Activated naive CD4-positive, alpha-beta T cell treated with anti-CD3 and anti-CD28 coated beads, Interleukin-2, amount 50 U/mL, for 16 hours (primary cell): ENCODE measurements at places on chromosomes 3 and 15.

DNA sequence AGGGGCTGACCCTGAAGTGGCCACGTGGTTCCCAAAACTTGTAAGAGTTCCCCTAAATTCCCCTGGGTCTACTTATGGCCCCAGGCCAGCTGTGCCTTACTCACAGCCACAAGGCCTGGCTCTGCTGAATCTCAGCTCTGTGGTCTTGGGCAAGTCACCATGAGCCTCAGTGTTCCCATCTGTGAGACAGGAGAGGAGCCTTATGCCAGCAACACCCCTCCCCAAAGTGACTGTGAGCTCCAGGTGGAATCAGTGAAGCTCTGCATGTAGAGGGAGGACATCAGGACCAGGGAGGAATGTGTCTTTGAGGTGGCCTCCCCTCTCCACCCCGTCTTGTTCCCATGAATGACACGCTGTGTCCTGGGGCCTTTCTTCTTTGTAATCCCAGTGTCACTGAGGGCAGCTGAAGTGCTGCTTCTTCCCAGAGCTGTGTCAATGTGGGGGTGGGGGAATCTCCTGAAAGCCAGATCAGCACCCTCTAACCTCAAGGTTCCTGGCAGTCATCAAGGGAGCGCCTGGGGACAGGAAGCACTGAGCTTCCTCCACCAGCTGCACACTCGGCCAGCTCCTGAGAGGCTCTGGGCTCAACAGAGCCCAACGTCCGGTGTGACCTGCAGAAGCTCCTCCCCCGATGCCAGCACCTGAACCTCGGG is 258.9 kb downstream of the UACA start:
- no peak for DNase-seq

DNA sequence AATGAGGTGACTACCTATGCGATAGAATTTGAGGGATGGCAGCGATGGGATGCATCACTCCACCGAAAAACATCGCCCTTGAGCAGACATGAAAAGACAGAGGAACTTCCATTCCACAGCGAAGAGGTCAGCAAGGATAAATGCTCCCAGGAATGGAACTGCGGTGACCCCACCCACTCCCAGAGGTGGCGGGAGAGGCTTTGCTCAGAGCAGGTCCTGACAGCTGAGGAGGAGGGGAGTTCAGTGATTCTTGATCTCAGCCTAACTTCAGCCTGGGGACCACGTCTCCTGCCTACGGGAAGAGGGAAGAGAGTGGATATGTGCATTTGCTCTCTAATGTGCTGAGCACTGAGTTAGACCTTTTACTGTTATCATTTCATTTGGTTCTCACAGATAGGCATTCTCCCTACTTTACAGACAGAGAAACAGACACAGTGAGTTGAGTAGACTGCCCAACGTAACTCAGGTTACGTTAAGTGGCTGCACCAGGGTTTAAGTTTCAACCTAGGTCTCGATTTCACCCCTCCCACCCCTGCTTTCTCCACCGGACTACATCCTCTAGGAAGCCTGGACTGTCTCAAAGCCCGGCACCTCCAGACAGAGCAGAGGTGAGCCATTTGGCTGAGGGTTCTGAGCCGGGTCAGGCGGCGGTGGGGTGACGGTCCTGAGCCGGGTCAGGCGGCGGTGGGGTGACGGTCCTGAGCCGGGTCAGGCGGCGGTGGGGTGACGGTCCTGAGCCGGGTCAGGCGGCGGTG is 170.0 kb downstream of the RAB11A start:
- DNase-seq: no peak

DNA sequence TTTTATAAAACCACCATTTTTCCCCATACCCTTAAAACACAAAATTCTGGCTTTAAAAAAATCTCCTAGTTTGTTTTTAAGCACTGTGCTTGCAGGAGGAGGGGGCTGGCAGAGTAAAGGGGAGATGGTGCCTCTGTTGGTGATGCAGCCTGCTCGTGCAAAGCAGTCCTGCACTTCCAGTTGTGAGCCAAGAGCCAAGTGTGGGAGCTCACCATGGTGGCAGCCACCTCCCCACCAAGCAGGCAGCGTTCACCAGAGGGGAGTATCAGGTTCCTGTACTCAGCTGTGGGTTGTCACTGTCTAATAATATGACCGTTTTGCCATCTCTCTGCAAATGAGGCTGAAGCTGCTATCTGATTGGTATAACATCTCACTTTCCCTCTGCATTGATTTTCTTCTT is 164.8 kb downstream of the SYNPR start:
- DNase-seq: no peak

GRCh38 chr15:65532738-65533051 is 2.4 kb downstream of the HACD3 start:
- DNase-seq: no peak

GRCh38 chr3:197430934-197431333 is 124.8 kb downstream of the BDH1 start:
- DNase-seq: no peak

- DNase-seq: no peak
These were observed 175.8 kb downstream of the EPHB1 start for GRCh38 chr3:134970895-134971294.

DNA sequence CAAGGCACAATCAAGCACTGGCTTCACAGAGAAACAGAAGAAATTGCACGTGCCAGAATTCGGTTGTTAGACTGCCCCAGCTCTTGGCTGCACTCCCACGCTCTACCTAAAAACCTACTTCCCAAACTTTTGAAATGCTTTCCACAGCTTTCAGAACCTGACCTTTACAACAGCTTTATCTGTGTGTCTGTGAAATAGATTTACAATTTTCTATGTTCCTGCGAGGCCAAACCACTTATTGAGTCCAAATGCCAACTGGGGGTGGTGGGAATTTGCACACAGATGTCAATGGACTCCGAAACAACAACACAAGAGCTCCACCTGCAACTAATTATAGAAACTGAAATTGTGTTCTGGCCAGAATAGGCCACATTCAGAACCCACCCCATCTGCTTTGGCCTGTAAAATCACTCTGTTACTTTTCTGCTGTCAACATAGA is 44.6 kb downstream of the ERC2 start:
- no peak for DNase-seq

- DNase-seq: no peak
These were observed 52.9 kb upstream of the ACKR4 start for GRCh38 chr3:132544130-132544529.

DNA sequence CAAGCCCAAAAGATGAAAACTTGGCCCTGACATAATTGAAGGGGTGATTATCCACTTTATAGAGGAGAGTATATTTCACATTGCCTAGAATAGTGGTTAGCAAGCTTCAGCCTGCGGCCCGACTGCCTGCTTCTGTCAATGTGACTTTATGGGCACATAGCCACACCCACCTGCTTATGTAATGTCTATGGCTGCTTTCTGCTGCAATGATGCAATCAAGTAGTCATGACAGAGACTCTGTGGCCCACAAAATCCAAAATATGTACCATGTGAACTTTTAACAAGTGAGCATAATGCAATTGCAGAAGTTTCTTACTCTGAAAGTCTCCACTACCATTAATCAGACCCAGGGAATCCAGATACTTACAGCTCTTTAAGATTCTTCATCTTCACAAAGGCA is 103.1 kb downstream of the LRIG1 start:
- no peak for DNase-seq

DNA sequence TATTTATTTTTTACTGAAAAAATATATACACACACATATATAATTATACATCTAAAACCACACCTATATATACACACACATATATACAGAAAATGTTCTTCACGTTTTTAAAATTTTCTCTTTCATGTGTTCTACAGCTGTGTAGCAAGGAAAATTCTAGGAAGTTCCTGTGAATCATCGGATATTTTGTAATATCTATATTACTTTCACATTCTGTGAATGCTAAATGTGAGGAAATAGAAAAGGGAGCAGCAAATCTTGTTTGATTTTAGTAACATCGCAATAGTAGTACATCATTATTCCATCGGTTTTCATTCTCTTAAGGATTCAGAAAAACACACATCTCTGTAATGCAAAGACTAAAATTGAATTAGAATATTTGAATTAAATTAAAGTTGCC is 836.8 kb upstream of the NECTIN3 start:
- no peak for DNase-seq

- no peak for DNase-seq
These were observed 113.2 kb downstream of the PPP2R3A start for GRCh38 chr3:136078421-136079364.

- DNase-seq: no peak
These were observed 71.9 kb downstream of the PFN2 start for GRCh38 chr3:149898771-149899170.

GRCh38 chr3:137687181-137687879 is 76.8 kb upstream of the SOX14 start:
- DNase-seq: no peak

- no peak for DNase-seq
These were observed 1149.1 kb downstream of the SI start for GRCh38 chr3:163929069-163929652.

- no peak for DNase-seq
These were observed 3.4 kb downstream of the GATA2 start for GRCh38 chr3:128489674-128489926.

GRCh38 chr3:81929697-81930096 is 168.3 kb upstream of the GBE1 start:
- DNase-seq: no peak

- no peak for DNase-seq
These were observed 46.4 kb downstream of the CBLB start for GRCh38 chr3:105822171-105823123.

- DNase-seq: no peak
These were observed 344.0 kb upstream of the RARB start for GRCh38 chr3:25084016-25084415.

DNA sequence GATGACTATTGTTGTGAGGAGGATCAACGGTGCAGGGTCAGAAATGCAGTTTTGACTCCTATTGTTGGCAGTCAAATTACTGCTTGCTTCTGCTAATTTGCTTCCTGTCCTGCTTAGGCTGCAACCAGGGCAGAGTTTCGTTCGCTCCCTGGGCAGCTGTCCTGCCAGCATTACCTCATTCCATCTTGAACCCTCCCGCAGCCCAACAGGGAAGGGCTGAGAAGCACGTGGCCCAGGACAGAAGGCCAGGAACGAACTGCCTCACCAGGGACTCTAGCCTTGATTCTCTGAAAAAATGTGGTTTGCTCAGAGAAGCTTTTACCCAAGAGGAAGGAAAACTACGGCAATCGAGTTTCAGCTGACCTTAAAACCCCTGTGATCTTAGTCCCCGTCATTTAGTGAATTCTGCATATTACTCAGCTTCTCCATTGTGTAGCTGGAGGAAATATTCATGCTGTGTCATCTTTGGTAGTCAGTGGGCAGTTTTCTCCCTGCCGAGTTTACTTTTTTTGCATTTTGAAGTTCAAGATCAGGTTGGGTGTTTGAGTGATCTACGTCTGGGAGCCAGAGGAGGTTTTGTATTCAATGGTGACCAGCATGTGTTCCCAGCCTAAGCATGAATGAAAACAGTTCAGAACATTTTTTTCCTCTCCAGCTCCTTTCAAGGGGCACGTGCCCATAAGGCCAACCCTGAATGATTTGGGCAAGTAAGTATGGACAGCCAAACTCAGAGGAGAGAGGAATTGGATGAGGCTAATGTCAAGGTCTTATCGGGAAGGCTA is 23.0 kb downstream of the TLNRD1 start:
- no peak for DNase-seq

- no peak for DNase-seq
These were observed 74.8 kb downstream of the DNASE1L3 start for GRCh38 chr3:58135712-58136543.

GRCh38 chr3:50604628-50605588 is 6.7 kb downstream of the CISH start:
- no peak for DNase-seq

DNA sequence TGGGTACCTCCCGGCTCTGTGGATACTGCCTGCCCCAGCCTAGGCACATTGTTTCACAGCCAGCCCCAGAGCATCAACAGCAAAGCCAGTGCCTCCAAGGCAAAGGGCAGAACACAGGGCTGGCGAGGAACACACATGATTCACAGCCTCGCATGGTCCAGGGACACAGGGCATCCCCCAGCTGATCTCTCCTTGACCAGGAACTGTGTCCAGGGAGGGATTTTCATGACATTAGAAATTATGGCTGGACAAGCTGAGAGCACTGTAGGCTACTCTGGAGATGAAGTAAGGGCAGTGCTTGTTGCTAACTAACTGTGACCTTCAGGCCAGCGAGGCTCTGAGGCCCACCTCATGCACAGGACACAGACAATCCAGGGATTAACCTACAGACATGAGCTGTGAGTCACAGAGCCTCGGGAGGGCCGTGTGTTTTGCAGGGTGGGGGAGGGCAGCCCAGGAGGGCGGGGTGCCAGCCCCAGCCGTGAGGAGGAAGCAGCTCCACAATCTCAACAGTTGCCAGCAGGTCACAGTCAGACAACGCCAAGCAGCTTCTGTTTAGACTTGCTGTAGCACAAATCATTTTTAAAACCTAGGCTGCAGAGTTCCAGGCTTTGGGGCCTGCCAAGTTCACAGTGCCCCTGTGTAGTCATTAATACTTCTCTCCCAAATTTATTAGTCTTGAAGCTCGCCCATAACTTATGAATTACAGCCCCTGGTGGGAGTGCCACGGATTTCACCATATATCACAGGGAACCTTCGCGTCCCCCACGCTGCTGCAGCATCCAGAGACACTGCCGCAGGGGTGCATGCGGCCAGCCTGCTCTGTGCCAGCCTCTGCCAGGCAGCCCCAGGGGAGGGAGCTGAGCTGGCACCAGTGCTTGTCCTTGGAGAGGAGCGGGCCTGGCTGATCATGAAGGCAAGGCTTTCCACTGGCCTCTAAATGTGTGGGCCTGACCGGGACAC is 114.7 kb downstream of the ETFA start:
- DNase-seq: no peak

DNA sequence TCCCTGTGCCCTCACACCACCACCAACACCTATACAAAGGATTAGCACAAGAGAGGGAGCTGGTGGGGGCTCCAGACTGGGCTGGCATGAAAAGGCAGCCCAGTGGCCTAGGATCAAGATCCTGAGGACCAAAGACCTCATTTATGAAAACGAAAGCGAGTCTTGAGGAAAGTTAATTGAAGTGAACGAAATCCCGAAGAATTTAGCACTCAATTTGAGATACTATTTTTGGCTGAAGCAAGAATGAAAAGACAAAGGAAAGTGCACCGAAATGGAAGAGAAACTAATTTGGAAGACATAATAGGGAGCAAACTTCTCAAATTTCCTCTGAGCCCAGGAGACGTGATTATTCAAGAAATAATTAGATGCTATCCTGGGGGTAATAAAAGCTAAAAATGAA is 68.7 kb upstream of the SLC6A11 start:
- no peak for DNase-seq

GRCh38 chr3:98331329-98331728 is 22.3 kb upstream of the OR5K4 start:
- no peak for DNase-seq

- DNase-seq: no peak
These were observed 67.4 kb downstream of the GRIP2 start for GRCh38 chr3:14472471-14473351.

DNA sequence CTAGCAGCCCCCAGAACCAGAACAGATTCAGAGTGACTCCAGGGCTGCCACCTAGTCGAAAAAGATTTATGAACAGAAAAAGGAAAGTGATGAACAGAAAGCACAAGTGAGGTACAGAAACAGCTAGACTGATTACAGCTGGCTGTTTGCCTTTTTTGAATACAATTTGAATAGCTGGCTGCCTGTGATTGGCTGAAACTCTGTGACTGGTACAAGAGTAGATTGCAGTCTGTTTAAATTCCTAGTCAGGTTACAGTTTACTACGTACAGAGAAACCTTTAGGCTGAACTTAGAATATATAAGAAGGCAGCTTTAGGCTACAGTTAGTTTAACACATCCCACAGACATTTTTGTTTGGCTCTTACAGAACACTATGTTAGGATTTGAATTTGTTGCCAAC is 10.0 kb downstream of the CCDC13 start:
- DNase-seq: no peak
